Hypothalamus (tissue), 51 donors: ENCODE measurements at places on chromosomes 12 and 14.
A peak's percentile ranks its signal among the peaks of the same experiment; 100 is the strongest.

- DNase-seq = no peak
These were observed 40.4 kb upstream of the VRK1 start for GRCh38 chr14:96756745-96757144.

GRCh38 chr14:67370830-67371229, 10.7 kb downstream of the EIF2S1 start:
- DNase-seq = no peak

DNA sequence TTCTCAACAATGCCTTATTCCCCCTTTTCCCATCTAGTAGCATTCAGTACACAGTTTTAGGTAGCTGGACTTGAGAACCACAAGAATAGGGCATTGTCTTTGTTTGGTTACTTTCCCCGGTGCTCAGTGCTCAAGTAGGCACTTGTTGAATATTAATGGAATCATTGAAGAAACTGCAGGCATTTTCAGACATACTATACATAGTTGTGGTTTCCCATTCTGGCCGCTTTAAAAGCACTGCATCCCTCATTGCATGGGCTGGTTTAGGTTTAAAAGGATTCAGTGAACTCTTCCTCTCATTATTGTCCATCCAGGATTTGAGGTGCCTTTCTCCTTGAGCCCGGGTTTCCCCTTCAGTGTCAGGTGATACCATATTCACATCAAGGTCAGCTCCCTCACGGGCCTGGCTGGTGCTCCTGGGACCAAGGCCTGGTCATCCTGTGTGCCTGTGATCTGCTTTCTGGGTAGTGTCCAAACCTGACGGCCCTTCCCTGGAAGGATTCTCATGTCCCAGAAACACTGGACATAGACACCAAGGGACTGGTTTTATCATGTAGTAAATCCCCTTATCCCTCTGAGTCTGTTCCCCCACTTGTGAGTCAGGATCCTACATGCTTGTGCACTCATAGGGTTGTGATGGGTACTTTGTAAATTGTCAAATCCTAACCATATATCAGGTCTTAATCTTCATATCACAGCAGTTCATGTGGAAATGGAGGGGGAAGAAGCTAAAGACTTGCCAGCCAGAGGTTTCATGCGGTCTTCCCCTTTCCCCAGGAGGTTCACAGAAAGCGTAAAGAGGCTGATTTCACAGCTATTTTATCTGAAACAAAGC, 7.4 kb downstream of the TCP11L2 start:
- no peak for DNase-seq

GRCh38 chr14:56044196-56044595, 74.0 kb upstream of the PELI2 start:
- DNase-seq = no peak

GRCh38 chr12:793037-793436, 40.7 kb downstream of the WNK1 start:
- no peak for DNase-seq

DNA sequence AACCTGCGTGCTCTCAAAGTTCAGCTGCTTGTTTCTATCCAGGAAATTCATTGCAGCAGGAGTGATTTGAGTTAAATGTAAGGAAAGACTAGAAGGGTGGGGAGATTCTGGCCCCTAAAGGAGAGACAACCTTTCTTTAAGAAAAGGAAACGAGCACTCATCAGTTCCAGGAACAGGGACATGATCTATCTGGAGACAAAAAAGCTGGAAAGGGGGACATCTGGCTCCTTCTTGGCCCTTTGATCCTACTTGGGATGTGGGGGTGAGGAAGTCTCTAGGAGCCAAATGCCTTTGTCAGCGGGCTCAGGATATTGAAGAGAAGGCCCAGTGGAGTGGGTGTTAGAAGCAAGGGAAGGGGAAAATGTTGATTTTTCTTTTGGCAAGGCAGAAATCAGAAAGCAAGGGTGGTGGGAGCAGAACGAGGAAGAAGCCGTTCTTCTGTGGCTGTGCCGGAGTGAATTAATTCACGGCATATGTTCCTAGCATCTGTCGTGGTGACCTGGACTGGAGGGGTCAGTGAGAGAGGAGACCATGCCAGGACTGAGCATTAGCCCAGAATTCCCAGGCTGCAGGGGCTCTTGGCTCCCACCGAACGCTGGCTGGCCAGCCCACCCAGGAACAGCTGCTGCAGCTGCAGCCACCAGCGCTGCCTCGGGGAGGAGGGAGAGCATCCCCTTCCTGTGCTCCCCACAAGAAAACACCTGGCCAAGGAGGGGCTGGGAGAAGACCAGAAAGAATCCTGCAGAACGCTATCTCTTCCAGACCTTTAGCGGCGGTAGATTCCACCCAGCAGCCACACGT, 62.8 kb upstream of the GPATCH2L start:
- no peak for DNase-seq

- DNase-seq = no peak
These were observed 104.2 kb upstream of the ABCD2 start for GRCh38 chr12:39723831-39724230.

DNA sequence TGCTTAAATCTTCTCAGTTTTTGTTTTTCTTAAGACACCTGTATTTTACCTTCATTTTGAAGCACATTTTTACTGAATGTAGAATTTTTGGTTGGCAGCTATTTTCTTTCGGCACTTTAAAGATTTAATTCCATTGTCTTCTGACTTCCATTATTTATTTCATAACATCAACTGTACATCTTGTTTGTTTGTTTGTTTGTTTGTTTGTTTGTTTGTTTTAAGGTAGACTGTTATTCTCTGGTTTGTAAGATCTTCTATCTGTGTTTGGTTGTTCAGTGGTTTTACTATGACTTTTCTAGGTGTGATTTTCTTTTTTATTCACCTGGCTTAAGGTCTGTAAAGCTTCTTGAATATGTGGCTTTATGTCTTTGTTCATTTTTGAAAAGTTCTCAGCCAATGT, 61.9 kb downstream of the IFT81 start:
- DNase-seq = no peak

DNA sequence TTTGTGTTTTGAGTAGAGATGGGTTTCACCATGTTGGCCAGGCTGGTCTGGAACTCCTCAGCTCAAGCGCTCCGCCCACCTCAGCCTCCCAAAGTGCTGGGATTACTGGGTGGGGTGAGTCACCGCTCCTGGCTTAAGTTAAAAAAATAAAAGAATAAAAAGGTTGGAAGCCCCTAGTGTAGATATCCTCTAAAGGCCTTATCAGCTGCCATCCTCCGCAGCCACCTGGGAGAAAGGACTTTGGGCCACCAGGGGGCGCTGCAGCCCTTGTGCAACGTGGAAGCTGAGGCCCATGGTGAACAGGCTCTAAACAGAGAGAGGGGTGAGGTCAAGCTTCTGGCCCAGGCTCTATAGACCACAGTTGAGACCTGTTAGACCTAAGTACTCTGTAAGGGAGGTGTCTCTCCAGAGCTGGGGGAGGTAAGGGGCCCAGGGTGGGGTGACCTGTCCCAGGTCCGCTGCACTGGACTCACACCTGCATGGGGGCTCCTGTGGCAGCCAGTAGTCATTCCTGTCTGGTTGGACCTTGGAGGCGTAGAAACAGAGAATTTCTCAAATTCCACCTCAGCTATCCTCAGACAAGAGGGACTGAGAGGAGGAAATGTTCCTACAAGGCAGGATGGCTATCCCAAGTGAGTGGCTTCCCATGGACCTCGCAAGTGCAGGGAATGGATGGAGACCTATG, 14.0 kb upstream of the RACGAP1 start:
- DNase-seq = peak; percentile 67

DNA sequence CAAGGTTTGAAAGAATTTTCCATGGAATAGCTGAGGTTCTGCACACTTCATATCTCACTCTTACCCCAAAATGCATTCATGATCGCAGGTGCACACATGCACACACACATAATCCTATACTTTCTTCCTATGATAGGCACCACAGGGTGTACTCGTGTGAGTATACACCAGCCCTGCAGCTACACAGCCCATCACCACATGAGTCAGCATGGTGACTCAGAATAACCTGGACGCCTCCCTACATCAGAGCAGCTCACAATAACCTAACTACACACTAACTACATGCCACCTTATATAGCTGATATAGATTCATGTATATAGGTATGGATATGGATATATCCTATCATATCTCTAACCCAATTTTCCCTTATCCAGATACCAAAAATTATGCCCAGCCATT, 850.2 kb upstream of the TMEM132C start:
- DNase-seq = no peak

- DNase-seq = no peak
These were observed 17.6 kb downstream of the PNP start for GRCh38 chr14:20486684-20487395.

GRCh38 chr12:112013601-112014402, 576 bp downstream of the ERP29 start:
- DNase-seq = no peak

DNA sequence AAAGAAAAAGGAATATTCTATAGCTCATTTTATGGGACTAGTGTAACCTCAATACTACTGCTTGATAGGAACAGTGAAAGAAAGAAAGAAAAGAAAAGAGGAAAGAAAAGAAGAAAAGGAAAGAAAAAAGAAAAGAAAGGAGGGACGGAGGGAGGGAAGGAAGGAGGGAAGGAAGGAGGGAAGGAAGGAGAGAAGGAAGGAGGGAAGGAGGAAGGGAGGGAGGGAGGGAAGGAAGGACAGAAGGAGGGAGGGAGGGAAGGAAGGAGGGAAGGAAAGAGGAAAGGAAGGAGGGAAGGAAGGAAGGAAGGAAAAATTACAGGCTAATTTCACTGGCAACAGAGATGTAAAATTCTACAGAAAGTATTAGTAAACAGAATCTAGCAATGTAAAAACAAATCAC, 215.5 kb downstream of the ITPR2 start:
- no peak for DNase-seq

- DNase-seq = no peak
These were observed 11.2 kb downstream of the GPR132 start for GRCh38 chr14:105053996-105054395.

DNA sequence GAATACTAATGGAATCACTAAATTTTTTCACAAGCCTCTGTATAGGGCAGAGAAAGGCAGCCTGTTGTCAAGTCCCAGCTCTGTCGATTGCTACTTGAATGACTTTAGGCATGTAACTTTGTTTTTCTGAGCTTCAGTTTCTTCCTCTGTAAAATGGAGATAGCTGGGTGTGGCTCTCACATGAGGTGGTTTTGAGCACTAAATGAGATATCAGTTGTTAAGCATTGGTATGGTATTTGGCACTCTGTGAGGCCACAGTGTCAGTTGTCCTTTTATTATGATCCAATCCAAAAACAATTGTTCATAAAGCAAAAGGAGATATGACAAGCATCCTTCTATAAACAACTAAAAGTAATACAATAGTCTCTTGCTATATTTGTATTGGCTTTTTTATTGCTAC, 120.6 kb downstream of the DUSP6 start:
- DNase-seq = no peak

DNA sequence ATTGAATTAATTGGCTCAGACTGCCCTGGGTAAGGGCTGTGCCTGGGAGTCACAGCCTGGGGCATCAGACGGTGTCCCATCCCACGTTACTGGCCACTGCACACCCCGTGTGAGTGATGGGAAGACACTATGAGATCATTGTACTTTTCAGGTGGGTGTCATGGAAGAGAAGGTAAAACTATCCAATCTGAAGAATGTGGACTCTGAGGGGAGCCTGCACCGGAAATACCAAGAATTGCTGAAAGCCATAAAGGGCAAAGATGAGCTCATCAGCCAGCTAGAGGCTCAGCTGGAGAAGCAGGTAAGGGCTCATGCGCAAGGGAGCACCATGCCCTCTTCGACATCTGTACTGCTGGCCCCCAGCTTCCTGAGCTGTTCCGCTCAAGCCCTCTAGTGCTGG, 24.0 kb downstream of the PLEKHH1 start:
- no peak for DNase-seq
